ENCODE measurements at places on chromosomes 11 and 22.

GRCh38 chr22:45053571-45053970 lies 43.8 kb upstream of the PHF21B start:
- no peak for DNase-seq

- no peak for DNase-seq
These were observed 1.3 kb upstream of the NPTXR start for GRCh38 chr22:38845004-38845740.

DNA sequence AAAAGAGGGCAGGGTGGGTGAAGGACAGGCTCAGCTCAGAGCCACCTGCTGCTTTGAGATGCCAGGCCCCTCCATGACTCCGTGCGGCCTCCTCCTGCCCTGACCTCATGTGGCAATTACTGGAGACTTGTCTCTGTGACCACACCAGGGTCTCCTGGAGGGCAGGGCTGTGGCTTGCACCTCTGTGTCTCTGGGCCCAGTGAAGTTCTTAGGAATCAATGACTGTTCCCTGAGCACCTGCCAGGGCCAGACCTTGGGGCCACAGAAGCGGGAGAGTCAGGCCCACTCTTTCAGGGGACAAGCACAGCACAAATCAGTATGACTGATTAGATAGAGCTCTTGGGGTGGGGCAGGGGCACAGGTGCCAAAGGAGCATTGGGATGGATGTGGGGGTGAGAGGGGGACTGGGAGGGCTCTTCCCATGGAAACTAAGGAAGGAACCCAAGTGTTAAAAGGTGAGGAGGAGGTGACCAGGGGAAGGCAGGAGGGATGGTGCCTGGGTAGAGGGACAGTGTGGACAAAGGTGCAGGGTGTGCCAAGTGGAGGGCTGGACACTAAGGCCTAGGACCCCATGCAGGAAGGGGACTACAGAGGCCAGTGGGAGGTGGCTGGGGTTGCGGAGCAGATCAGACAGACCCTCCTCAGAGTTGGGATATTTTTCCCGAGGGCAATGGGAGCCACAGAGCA lies 77.3 kb upstream of the SHISAL1 start:
- DNase-seq, result no peak

- no peak for DNase-seq
These were observed 127.5 kb downstream of the APIP start for GRCh38 chr11:34788642-34789041.

DNA sequence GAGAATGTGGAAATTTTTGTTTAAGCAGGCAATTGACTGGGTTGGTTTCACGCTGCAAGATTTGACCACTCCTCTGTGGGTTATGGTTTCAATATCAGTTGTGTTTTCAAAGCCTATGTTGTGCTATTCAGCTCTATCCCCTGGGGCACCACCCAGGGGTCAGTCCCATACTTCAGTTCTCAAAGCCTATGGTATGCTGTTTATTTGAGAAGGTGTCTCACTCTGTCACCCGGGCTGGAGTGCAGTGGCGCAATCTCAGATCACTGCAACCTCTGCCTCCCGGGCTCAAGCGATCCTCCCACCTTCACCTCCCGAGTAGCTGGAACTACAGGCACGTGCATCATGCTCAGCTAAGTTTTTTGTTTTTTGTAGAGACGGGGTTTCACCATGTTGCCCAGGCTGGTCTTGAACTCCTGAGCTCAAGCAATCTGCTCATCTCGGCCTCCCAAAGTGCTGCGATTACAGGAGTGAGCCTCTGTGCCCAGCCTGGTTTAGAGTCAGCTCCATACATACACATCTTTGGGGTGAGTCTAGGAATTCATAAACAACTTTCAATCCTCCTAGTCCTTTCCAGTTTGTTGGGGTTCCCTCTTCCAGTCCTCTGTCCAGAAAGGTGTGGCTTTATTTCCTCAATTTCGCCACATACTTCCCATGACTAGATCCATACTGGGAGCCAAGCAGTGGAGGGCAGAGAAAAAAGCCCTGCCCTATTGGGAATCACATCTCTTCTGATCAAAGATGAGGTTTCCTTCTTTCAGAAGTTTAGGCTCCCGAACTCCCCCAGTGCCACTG lies 35.0 kb upstream of the MAPK1 start:
- DNase-seq, result no peak

DNA sequence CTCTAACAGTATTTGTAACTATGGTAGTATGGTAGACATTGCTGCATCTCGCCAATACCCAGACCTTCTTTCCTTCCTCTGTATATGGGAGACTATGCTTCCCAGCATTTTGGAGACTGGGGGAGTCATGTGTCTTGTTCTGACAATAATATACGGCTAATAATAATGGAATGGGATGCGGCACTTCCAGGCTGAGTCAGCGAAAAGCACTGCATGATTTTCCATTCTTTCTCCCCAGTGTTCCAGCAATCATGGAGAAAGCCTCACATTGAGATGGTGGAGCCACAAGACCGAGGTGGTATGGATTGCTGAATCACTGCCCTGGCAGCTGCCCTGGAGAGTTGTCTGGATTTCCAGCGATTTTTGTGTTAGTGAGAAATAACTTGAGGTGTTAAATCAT lies 77.1 kb upstream of the FIBIN start:
- no peak for DNase-seq

DNA sequence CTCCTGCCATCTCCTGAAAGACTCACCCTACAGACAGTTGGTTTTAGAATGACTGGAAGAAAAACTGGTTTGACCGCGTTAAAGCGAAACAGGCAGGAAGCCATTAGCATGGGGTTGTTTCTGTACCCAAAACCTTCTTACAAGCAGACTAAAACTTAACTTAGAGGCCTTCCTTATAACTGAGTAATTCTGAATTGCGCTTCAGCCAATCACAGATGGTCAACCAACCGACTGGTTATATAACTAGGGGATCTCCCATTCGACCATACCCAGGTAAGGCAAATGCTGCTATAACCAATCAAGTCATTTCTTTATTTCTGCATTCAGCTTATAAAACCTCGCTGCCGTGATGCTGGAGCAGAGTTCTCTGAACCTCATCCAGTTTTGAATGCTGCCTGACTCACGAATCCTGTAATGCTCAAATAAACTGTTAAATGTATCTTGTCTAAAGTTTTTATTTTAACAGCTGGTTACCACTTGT lies 87.8 kb upstream of the DRD2 start:
- DNase-seq, result no peak

DNA sequence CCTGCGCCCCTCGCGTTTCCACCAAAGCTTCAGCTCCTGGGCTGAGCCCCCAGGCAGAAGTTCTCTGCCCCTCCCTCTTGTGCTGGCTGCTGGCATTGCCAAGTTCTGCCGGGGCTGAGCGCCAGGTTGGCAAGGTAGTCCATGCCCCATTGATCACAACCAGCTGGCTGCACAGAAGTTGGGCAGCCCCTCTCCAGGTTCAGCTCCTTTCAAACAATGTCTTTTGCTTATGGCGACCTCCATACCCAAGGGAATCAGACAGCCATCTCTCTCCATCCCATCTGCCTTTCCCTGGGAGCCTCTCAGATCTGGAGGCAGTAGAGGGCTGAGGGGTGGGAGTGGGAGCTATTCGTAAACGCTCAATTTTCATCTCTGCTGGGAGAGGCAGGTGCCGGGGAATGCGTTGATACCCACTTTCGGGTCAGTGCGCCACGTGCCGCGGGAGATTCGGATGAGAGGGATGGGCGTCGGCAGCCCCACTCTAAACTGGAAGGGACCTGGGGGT lies 1.5 kb downstream of the ADAMTS8 start:
- no peak for DNase-seq

GRCh38 chr11:116560589-116560988 lies 212.2 kb downstream of the BUD13 start:
- DNase-seq, result no peak

DNA sequence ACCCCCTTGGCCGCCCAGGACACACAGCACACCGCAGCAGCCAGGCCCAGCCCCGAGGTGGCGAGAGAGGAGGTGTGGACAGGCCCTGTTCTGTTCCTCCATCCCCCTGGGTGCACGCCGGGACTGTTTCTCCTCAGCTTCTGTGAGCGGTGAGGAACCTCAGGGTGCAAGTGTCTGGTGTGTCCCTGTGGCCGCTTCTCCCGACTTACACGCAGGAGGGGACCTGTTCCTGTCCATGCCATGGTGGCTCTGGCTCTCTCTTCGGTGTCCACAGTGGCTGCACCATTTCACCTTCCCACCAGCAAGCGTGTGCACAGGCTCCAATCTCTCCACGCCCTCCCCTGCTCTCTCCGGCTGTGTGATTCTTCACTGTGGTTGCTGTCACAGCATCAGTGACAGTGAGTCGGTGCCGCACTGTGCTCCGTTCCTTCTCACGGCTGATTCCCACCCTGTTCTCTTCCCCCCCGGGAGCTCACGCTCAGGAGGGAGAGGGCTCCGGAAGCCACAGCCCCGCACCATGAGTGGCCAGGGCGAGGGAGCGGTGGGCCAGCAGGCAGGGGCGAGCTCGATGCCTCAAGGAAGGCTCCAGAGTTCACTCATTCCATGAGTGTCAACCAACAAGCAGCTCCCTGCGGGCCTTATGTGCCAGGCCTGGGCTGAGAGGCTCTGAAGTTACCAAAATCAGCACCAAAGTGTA lies 18.6 kb upstream of the WNT7B start:
- DNase-seq, result no peak

GRCh38 chr11:1926156-1927025 lies 6.9 kb downstream of the TNNT3 start:
- peak; percentile 28 for DNase-seq

DNA sequence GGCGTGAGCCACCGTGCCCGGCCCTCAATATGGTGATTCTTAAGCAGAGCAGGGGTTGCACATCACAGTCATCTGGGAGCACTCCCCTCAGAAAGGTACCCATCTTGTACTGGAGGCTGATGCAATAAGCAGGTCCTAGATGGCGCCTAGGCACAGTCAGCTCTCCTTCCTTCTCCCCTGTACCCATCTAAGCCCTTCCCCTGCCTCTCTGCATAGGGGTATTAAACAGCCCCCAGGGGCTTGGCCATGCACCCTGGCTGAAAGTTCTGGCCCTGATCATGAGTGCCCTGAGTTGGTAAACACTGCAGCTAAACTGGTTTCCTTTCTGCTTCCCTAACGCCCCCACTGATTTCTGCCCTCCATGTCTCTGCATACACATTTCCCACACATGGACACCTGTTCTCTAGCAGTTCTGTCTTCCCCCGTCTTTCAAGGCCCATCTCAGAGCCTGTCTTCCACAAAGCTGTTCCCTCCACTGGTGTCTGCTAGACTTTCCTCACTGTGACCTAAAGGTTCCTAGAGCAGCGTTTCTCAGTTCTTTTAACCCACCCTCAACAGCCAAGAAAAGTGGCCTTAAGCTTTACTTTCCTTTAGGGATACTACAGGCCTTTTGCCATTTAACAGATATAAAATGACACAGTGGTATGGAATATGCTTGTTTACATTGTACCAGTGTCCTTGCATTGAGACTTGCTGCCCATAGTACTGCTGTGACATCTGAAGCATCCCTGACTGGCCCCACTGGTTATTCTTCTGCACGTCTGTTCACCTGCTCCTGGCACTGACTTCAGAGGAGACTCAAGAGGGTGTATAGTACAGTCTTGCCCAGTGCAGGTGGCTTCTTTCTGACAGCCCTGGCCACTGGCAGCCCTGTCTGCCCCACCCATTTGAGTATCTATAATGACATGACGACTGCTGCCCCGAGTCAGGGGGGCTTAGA lies 15.6 kb downstream of the UBE2L3 start:
- no peak for DNase-seq

DNA sequence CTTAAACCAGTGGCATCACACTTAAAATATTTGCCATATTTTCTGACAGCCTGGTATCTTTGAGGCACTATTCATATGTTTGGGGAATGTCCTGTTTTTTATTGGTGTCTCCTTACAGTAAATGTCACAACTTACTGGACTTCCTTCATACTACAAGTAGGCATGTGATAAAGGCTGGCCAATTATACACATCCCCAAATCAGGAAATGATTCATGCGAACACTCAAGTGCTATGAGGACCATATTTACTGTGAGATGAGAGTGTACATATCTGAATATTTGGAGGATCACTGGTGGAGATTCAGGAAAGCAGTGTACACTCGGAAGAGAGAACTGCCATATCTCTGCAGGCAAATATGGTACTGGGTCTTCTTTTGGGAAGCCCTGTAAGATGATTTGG lies 913.8 kb upstream of the CHORDC1 start:
- DNase-seq, result no peak

- DNase-seq, result peak; percentile 85
These were observed 18.6 kb upstream of the SCARF2 start for GRCh38 chr22:20456064-20456721.

DNA sequence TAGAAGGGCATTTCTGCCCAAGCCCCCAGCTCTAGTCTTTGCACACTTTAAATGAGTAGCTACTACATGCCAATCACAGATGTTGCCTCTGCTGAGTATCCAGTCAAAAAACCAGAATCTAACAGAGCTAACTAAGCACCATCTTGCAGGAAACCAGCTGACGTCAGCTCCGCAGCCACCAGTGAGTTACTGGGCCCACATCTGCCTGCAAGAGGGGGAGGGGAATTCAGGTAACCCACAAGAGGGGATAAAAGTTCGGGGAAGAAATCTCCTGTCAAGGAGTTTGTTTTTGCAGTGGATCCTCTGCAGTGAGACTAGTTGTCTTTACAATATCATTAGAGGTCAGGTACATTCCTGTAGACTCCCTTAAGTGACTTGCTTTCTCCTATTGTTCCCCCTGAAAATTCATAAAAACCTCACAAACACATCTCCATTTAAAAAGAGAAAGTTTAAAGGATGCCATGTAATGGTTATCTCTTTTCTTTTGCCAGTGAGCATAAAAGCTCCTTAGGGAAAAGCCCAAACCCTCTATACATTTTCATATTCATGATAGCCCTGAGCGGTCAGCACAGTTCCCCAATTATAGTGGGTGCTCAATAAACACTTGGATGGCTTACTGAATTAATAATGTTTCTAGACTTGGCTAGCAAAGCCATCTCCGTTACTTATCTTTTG lies 9.3 kb downstream of the CD44 start:
- DNase-seq, result peak; percentile 0

- no peak for DNase-seq
These were observed 3.6 kb upstream of the CSNK1E start for GRCh38 chr22:38320605-38321402.

DNA sequence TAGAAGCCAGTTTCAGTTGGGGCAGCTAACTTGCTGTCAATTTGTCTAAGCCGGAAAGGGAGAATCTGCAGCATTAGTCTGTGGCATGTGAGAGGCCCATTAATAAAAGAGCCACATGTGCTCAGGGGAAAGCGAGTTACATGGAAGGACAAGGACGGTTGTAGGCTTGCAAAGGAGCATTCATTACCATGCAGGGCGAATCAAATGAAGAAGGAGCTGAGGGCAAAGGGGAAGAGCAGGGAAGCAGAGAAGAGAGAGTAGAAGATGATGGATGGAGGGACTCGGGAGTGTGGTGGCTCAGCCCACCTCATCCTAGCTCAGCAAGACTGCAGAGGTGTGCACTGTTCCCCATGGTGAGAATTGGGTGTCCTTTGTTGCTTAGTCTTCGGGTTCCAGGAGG lies 152.7 kb upstream of the TBCEL start:
- DNase-seq, result no peak
